ENCODE measurements at places on chromosomes 16 and 17. TPM values are rescaled to one million over a fixed set of nuclear protein-coding genes. Genes with fewer than 3 reads are reported as not detected.

SEPTIN12 gene
- 2.2 TPM for polyA plus RNA-seq

HAS3 gene
- polyA plus RNA-seq: 0.62 TPM

DNA sequence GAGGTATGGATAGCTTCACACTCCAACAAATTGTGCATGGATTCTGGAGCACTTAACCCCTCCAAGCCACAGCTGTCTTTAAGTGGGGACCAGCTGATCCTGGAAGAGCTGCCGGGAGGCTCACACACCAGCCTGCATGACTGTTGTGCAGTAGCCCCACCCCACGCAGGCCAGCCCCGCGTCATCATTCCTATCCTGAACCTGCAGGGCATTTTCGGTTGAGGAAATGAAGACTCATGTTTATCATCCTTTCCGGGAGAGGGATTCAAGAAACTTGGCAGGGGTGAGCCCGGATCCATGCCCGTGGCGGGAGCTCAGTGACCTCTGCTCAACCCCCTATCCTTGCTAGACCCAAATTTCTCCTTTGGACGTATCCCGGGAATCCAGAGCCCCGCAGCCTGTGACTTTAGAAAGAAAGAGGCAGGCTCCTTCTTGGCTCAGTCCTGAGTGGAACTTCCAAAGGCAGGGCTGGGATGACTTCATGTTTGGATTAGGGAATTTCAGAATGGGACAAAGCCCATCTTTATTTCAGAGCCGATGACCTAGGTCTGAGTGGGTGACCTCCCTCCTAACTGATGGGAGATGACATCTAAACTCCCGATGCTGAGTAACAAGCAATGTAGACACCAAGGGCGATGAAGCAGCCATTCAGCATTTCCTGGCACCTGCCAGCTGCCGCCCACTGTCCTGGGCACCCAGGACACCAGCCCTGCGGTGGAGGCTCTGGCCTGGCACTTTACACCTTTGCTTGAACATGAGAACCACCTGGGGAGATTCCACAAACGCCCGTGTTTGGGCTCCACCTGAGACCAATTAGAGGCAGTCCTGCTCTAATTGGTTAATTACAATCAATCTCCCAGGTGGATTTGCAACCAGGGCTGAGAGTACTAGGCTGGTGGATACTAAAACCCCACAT lies 43.3 kb upstream of the CMIP start:
- no peak for DNase-seq

DNA sequence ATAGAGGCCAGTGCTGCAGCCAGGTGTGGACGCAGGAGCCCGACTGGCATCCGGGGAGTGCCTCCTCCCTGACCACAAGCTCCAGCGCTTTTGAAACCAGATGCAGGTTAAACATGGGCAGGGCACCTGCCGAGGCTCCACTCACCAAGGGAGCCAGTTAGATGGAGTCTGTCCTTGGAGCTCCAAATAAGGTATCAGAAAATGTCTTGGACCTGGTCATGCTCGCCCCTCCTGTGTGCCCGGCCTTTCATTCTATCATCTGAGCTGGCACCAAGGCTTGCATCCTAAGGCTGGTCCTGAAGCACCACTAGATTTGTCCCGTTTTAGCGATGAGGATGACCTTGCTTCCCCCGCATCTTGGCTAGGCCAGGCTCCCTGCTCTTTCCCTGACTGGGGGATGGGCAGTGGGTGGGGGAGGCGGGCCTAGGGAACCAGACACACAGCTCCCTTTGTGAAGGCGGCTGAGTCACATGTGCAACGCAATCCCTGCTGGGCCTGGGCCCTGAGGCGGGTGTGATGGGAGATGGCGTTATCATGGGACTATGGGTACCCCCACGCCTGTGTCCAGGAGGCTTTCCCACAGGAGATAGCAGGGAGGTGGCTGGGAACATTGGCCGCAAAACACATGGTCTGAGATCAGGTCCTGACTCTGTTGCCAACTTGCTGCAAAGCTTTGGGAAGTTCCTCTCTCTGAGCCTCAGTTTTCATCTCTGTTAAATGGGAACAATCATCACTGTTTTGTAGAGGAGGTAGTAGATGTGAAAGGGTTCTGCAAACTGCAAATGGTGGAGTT lies 5.0 kb upstream of the ADGRG1 start:
- peak; percentile 96 for DNase-seq

GRCh38 chr17:67248291-67248690 lies 3.3 kb upstream of the HELZ start:
- no peak for DNase-seq

- DNase-seq: no peak
Measured at GRCh38 chr16:28139530-28139929, 72.2 kb downstream of the XPO6 start.

- no peak for DNase-seq
Measured at GRCh38 chr17:1718362-1719165, 5.9 kb upstream of the WDR81 start.

All from cardiac muscle cell (in vitro differentiated cells and primary cell).